Right cardiac atrium (tissue), 5 donors: ENCODE measurements at places on chromosomes 7 and 10. TPM values are rescaled to one million over a fixed set of nuclear protein-coding genes. Genes with fewer than 3 reads are reported as not detected.
A peak's percentile ranks its signal among the peaks of the same experiment; 100 is the strongest.

- DNase-seq, result no peak
Measured at GRCh38 chr10:71558991-71559390, 160.6 kb downstream of the C10orf105 start.

- DNase-seq, result no peak
Measured at GRCh38 chr10:118793545-118793944, 38.8 kb upstream of the CACUL1 start.

DNA sequence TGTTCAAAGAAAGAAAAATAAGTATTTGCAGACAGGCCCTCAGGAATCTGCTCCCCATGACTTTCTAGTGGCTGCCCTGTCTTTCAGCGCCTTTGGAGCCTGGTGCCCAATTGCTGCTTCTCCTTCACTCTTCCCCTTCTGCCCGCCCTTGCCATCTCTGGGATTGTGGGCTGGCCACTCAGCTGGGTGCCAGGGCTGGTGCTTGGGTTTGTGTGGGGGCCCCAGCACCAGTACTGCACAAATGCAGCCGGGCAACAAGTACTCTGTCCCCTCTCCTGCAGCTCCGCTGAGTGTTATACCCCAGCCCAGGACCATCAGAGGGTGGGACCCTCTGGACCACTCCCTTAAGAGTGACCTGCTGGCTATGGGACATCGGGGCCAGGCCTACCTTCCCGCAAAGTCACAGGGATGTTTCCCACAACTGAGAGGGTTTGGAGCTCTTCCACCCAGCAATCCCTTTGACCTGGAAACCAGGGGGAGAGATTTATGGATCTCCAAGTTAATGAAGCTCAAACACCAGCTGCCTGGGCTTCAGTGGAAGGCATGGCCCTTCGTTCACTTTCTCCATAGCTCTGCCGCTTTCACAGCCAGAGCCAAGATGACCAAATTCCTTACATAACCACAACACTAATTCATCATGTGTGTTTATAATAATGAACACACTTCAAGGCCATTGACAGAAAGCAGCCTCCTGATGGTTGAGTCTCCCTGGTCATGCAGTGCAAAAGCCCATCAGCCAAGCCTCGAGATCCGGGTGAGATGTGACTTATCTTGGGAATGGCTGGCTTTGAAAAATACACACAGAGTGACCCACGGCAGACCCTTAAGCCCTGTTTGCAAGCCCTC lies 313.9 kb upstream of the ZNF32 start:
- DNase-seq, result no peak

- no peak for DNase-seq
Measured at GRCh38 chr10:129961157-129961701, 2.8 kb downstream of the EBF3 start.

DNA sequence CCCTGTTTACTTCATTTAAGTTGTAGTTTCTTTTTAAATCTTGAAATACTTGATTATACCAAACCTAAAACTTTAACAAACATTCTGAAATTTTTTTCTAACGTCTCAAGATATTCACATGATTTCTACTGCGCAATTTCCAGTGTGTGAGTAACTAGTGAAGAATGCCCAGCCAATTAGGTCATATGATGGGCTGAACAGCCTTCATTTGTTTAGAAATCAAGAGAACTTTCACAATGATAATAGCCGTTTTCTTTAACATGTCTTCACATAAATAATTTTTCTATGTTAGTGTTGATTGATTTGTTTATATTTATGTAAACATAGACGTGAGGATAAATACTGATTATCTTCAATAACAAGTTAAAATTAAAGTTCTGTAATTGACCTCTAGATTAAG lies 21.8 kb downstream of the STAM start:
- no peak for DNase-seq

The ASAH2 gene
- total RNA-seq, result 1.9 TPM

The ANKRD61 gene
- total RNA-seq, result not detected

- no peak for DNase-seq
Measured at GRCh38 chr7:100021297-100021696, 5.9 kb downstream of the ZKSCAN1 start.

The OR6B1 gene
- total RNA-seq, result not detected

DNA sequence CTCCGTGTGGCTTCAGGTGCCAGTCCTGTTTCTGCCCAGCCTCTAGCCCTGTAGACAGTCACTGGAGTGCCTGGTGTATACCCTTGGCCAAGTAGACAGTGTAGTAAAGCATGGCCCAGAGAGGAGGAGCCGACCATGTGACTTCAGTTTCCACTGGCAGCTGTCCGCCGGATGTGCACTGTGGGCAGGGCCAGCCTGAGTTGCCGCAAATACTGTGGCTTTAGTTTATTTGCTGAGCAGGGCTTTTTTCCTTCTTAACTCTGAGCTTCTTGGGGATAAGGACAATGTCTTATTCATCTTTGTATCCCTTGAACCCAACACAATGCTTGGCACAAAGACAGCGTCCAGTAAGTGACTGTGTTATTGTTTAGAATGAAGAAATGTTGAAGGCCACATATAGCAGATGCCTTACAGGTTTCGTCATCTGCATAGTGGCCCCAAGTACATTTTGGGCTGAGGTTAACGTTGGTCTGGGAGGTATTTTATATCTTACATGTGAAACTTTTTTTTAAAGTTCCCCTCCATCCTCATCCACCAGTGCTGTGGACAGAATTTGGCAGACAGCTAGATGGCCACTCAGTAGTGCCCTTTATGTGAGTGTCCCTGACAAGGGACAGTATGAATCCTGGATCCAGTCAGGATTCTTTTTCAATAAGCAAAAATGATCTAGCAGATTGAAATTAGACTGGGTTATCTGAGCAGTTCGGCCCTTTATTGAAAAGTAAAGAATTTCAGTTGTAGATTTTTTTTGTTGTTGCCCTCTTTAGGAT lies 40.6 kb downstream of the CYP17A1 start:
- DNase-seq, result peak; percentile 94

DNA sequence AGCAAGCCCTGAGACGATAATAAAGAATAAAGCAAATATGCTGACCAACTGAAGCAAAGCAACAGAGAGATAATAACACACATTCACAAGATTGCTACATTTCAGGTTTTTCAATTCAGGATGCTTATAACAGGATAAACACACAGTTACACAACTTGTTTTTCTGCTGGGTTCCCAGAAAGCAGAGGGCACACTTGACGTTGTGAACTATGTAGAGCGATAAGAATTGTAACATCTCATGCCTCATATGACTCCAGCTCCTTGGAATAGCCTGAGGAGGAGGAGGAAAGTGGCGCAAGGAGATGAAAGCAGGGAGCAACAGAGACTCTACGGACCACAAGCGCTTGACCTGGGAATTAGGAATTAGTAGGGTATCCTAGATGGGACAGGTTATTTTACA lies 201.7 kb downstream of the SKAP2 start:
- no peak for DNase-seq
